Pancreas (tissue), 10 donors: ENCODE measurements at places on chromosomes 13 and 19. TPM values are rescaled to one million over a fixed set of nuclear protein-coding genes. Genes with fewer than 3 reads are reported as not detected.

- no peaks in the 10 kb centered on the region for H3K27me3 ChIP-seq
- H3K4me3 ChIP-seq: no peak overlapping the region
- H3K4me1 ChIP-seq: no peaks in the 10 kb centered on the region
- H3K27ac ChIP-seq: no peak overlapping the region
- no peaks in the 10 kb centered on the region for H3K36me3 ChIP-seq
These were observed 138.4 kb downstream of the RFC3 start for GRCh38 chr13:33956346-33956745.

ADM5 gene
- polyA plus RNA-seq: 2.4 TPM

DNA sequence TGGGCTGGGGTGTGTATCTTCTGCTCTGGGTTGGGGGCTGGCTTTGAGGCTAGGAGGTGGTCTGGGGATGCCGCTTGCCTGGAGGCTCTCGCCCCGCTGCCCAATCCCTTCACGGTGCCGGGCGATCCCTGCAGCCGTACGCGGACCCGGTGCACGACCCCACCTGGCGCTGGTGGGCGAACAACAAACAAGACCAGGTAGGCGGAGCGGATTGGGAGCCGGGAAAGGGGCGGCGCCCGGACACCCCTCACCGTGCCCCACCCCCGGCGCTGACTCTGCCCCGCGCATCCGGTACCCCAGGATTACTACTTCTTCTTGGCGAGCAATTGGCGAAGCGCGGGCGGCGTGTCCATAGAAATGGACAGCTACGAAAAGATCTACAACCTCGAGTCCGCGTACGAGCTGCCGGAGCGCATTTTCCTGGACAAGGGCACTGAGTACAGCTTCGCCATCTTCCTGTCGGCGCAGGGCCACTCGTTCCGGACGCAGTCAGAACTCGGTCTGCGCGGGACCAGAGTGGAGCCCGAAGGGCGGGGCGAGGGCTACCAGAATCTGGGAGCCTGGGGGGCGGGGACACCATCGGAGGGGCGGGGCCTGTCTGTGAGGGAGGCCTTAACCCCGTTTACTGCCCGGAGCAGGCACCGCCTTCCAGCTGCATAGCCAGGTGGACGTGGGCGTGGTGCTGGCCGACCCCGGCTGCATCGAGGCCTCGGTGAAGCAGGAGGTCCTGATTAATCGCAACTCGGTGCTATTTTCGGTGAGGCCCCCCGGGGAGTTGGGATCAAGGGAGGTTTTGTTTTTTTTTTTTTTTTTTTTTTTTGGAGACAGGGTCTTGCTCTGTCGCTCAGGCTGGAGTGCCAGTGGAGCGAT, 12.1 kb upstream of the PSMD8 start:
- no peak overlapping the region for H3K27ac ChIP-seq
- no peaks in the 10 kb centered on the region for H3K4me1 ChIP-seq
- DNase-seq: peak; percentile 77
- no peaks in the 10 kb centered on the region for H3K36me3 ChIP-seq
- no peaks in the 10 kb centered on the region for H3K27me3 ChIP-seq

NCR1 gene
- polyA plus RNA-seq: not detected

CNN1 gene
- polyA plus RNA-seq: 11.3 TPM

NALCN gene
- 2.4 TPM for polyA plus RNA-seq

- no peaks in the 10 kb centered on the region for H3K4me1 ChIP-seq
- no peak for DNase-seq
- H3K4me3 ChIP-seq: no peak overlapping the region
- H3K27me3 ChIP-seq: no peaks in the 10 kb centered on the region
These were observed 209.2 kb downstream of the KCTD12 start for GRCh38 chr13:76677043-76677442.

DNA sequence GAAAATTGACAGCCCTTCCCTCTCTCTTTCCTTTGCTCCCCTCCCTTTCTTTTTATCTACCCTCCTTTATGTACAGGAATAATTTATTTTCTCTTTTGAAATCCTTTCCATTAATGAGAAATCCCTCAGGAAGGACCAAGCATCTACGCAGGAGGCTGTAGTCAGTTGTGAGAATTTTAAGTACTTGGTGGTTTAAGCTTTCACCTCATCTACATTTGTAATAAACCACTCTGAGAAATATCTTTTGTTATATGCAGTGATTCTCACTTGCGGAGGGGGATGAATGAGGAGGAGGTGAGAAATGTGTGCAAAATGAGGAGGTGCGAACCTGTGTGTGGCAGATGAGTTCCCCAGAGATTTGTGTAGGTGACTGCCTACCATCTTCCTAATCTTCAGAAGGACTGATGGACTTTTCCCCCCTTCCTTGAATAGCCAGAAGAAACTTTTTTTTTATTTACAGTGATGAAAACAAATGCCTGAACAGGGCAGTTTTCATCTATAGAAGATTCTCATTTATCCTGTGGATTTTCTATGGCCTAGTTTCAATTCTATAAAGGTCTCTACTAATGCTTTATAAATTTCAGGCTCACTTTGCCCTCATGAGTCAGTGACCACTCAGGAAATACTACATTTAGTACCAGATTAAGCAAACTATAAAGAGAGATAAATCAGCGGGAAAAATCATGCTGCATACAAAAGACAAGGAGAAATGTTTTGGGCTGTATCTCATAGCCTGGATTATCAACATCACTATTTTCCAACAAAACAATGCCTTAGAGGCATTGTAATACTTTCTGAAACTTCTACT, 118.3 kb downstream of the LHFPL6 start:
- no peaks in the 10 kb centered on the region for H3K4me1 ChIP-seq
- DNase-seq: no peak
- H3K36me3 ChIP-seq: no peaks in the 10 kb centered on the region
- no peaks in the 10 kb centered on the region for H3K27me3 ChIP-seq

PCSK4 gene
- 11.5 TPM for polyA plus RNA-seq

DNA sequence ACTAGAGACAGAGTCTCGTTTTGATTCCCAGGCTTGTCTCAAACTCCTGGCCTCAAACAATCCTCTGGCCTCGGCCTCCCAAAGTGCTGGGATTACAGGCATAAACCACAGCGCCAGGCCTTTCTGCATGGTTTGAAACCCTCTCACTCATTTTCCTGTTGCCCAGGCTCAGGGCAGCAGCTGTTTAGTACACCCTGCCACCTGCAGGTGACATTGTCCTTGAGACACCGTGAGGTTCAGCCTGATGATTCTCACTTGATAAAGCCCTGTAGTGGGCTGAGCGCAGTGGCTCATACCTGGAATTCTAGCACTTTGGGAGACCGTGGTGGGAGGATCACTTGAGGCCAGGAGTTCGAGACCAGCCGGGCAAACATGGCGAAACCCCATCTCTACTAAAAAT, 12.5 kb downstream of the IL12RB1 start:
- no peaks in the 10 kb centered on the region for H3K27me3 ChIP-seq
- H3K4me3 ChIP-seq: no peak overlapping the region
- H3K4me1 ChIP-seq: no peaks in the 10 kb centered on the region
- DNase-seq: peak; percentile 7
- H3K27ac ChIP-seq: no peak overlapping the region

- H3K4me1 ChIP-seq: no peaks in the 10 kb centered on the region
- DNase-seq: no peak
- H3K27ac ChIP-seq: no peak overlapping the region
- H3K4me3 ChIP-seq: no peak overlapping the region
- no peaks in the 10 kb centered on the region for H3K36me3 ChIP-seq
These were observed 51.3 kb upstream of the ZNF536 start for GRCh38 chr19:30320916-30321315.

DNA sequence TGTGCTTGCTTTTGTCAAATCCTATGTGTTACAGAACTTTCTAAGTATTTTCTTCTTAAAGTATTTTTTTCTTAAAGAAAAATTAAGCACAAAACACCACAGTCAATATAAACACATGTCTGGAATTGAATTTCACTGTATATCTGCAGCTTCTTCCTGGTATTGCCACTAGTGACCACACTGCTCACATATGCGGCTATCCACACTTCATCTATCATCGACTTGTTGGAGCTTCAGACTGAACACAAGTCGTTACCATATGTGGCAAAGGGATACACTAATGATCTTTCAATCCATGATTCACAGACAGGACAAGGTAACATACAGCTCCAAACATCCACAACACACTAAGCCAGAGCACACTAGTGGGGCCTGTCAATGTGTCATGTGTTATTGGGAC, 498.4 kb upstream of the ARGLU1 start:
- H3K27ac ChIP-seq: no peak overlapping the region
- H3K4me1 ChIP-seq: no peaks in the 10 kb centered on the region
- H3K36me3 ChIP-seq: no peaks in the 10 kb centered on the region
- H3K27me3 ChIP-seq: no peaks in the 10 kb centered on the region
- no peak for DNase-seq
- no peak overlapping the region for H3K4me3 ChIP-seq

DNA sequence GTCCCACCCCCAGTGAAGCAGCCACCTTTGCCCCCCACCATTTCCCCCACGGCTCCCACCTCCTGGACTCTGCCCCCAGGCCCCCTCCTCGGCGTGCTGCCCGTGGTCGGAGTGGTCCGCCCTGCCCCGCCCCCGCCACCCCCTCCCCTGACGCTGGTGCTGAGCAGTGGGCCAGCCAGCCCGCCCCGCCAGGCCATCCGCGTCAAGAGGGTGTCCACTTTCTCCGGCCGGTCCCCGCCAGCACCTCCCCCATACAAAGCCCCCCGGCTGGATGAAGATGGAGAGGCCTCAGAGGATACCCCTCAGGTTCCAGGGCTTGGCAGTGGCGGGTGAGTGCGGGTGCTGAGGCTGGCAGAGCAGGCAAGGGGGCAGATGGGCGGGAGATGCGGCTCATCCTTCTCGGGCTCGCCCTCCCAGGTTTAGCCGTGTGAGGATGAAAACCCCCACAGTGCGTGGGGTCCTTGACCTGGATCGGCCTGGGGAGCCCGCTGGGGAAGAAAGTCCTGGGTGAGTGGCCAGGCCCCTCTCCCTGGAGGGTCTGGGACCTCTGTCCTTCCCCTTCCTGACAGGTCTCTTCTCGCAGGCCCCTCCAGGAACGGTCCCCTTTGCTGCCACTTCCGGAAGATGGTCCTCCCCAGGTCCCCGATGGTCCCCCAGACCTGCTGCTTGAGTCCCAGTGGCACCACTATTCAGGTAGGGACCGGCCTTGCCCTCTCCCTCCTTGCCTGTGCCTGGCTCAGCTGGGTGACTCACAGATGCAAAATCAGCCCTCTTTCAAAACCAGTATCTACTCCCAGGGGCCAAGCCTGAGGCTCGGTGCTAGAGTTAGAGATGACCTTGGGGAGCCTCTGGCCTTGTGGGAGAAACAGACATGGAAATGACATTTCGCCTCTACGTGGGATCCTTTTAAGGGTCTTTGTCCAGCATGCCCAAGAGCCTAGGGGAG, 8.8 kb downstream of the IGFLR1 start:
- peaks cover 52% of the 10 kb centered on the region for H3K36me3 ChIP-seq
- no peak overlapping the region for H3K4me3 ChIP-seq
- H3K27me3 ChIP-seq: no peaks in the 10 kb centered on the region
- DNase-seq: peak; percentile 30
- no peaks in the 10 kb centered on the region for H3K4me1 ChIP-seq
